Hypothalamus (tissue), 51 donors: ENCODE measurements at places on chromosomes 1 and 21.

- no peak for DNase-seq
Observed at GRCh38 chr21:35943752-35944151, 116.6 kb downstream of the SETD4 start.

- DNase-seq = no peak
Observed at GRCh38 chr1:217498209-217498608, 132.7 kb downstream of the GPATCH2 start.

DNA sequence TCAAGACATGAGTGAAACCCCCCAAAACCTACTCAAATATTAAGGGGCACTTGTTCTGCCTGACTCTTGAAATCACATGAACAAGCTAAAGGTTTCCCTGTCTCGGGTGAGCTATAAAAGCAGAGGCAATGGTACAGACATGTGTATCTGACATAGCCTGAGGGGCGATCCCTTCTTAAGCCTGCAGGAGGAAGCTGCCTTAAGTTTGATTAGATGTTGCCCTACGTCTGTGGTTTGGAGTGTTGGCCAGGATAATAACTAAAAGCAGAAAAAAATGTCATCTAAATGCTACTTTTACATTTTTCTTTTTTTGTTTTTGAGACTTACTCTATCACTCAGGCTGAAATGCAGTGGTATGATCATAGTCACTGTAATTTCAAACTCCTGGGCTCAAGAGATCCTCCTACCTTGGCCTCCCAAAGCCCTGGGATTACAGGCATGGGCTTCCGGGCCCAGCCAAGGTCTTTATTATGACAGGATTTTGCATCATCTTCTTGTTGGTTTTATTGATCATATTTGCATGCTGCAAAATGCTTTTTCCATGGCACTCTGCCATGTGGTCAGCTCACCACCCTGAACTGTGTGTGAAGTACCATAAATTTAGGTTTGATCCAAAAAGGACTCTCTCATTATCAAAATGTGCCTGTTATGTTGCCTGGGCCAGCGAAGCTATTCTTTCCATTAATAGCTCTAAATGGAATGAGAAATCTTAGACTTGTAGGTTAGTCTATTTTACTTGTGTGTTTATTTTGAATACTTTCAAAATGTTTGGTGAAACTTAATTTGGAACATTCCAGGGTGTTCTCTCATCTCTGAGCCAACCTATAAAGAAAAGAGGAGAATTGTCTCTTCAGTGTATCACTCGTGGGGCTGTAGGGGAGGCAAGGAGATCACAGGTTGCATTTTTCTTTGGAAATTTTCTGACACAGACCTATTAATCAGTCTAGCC is 15.0 kb upstream of the HMGN1 start:
- DNase-seq = no peak

DNA sequence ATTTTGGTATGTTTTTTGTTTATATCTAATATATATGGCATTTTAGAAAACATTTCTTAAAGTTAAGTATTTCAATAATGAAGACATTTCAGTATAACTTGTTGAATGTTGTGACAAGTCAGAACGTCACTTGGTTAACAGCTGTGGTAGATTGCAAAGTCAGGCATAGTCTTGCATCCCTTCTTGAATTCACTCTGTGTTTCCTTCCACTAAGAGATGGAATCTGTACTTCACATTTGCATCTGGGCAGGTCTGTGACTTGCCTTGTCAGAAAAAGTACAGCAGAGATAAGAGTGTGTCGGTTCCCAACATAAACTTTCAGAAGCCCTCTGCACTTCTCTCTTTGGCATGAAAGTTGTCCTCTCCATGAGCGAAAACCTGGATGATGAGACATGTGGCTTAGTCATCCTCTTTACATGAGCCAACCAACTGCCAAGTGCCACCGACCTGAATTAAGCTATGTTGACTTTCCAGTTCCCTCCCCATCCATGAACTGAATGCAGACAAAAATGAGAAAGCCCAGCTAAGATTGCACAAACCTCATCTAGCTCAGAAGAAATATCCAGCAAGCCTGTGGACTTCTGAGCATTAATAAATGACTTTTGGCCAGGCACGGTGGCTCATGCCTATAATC is 1730.2 kb downstream of the MRPL39 start:
- no peak for DNase-seq

DNA sequence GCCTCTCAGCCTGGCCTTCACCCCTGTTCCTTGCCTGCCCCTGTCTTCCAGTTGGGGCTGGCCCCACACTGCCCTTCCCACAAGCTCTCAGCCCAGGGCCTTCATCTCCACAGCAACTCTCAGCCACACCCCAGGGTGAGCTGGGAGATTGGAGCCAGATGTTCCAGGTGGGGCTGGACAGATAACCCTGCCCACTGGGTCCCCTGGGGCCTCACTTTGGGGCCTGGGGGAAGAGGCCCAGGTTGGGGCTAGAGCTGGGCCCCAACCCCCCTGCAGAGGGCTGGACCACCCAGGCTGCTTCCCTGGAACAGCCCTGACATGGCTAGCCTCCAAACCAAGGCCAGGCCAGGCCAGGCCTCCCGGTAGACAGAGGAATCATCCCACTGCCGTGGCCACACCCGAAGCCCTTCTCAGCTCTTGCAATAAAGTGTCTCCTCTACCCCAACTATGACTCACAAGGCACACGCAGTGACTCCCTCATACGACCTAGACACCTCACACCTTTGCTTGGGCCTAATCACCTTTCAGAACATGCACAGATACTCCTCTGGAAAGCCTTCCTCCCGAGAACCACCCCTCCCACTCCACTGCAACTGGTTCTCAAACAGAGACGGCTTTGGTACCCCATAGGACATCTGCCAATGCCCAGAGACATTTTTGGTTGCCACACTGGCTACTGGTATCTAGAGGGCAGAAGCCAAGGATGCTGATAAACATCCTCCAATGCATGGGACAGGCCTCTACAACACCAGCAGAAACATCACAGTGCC is 22.2 kb downstream of the SLC2A1 start:
- no peak for DNase-seq

DNA sequence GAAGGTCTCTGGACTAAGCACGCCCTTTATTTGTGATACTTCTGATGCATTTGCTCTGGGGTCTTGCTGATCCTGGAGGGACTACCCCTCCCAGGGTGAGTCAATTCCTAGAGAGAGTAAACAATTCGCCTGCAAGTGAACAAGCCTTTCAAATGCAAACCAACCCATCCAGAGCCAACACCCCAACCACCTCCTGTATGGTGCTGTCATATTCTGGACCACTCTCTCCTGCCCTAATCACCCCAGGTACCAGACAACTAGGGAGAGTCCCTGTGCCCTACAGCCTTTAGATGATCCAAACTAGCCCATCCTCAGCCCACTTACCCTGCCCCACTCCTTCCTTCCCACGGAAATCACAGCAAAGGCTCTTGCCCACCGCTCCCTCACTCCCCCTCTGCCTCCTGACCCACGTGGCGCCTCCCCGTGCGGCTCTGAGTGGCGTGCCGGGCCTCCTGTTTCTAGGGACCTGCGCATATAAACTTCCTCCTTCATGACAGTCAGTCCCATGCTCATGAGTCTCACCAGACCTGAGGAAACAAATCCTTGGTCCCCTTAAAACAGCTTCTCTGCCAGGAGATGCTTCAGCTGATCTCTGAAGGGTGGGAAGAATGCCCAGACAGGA is 37.2 kb downstream of the ACTA1 start:
- no peak for DNase-seq

DNA sequence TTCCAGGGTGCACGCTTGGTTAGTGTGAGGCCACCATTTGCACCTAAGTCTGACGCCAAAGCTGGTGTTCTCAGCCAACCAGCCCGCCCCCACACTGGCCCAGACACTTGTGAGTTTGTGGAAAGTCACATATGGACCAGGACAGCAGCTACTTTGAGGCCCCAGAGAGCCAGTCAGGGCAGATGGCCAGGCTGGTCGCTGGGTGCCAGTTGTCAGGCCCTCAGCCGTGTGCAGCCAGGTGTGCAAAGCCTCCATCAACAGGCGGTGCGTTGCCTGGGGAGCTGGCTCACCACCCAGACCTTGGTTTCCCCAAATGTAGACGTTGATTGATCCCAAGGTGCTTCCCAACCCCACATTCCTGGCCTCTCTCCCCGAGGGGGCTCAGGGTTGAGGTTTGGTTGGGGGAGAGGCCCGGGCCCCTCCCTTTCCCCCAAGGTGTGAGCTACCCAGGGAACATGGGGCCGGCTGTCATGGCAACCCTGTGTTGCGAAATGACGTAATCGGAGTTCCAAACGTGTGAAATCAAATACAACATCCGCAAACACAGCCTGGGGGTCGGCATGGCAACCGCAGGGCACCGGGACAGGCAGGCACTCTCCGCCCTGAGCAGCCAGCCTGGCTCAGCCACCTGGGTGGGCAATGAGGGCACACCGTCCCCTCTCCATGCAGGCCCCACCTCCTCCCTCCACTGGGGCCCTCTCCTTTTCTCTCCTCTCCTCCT is 42.2 kb upstream of the WNT4 start:
- DNase-seq = no peak

GRCh38 chr1:205244384-205244783 is 16.6 kb downstream of the TMCC2 start:
- DNase-seq = no peak

DNA sequence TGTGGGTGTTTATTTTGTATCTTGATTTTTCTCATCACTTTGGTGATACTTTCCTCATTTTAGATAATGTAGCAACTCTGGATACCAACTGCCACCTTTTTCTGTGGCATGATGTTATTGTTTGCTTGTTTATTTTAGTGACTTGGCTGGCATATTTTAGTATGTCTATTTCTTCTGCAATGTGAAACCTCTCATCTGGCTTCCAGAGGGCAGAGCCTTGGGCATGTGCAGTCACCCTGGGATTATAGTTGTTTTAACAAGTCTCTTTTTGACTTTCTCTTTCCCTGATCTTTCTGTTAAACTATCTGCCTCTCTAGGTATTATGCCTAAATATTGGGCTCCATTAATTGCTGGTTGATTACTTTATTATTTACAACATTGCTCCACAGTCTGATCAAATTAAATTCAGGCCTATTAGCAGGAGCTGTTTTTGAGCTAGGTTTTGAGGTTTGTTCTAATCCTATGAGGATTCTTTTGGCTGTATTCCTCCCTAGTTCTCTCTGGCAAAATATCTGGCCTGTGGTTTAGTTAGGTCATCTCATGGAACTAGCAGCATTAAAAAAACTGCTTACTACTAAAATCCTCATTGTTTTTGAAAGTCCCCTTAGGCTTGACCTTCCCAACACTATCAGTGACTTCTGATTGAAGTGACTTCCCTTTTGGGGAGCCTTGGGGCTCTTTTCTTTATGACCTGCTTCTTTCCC is 86.4 kb upstream of the FAM78B start:
- no peak for DNase-seq

DNA sequence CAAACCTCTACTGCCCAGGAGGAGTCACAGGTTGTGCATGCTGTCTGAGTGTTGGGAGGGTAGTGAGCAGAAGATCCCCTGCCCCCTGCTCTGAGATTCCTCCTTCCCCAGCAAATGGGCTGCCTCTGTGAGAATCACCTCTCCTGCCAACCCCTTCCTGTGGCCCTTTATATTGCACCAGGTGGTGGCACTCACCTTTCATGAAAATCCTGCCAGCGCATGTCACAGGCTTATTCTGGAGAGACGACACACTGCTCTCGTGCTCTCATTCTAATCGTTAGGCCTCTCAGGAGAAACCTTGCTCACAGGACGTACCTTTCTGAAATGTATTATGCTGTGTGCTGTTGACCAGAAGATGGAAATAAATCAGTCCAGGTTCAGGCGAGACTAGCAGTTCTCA is 113.7 kb downstream of the RGL1 start:
- no peak for DNase-seq

DNA sequence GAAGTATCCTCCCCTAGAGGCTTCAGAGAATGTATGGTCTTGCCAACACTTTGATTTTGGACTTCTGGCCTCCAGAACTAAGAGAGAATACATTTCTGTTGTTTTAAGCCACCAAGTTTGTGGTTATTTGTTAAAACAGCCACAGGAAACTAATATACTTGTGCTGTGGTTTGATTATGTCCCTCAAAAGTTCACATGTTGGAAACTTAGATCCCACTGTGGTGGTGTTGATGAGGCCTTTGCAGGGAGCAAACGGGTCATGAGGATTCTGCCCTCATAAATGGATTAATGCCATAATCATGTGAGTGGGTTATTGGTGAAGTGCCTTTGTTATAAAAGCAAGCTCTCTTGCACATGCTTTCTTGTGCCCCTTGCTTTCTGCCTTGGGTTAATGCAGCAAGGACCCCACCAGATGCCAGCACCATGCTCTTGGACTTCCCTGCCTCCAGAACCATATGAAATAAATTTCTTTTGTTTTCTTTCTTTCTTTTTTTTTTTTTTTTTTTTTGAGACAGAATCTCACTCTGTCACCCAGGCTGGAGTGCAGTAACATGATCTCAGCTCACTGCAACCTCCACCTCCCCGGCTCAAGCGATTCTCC is 157.3 kb downstream of the CLIC6 start:
- DNase-seq = no peak

DNA sequence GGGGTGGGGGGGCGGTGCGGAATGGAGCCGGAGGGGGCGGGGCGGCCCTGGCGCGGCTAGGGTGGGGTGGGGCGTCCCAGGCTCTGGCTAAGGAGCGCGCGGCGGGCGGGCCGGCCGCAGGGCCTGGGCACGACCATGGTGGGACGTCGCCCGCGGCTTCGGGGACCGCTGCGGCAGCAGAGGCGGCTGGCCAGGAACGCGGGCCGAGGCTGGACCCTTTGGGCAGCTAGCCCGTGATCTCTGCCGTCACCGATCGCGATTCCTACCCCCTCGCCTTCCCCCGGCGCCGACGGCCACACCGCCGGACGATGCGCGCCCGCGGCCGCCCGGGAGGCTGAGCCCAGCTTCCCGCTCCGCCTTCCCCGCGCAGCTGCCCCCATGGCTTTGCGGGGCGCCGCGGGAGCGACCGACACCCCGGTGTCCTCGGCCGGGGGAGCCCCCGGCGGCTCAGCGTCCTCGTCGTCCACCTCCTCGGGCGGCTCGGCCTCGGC is at the start of gene MAP3K21:
Gene MAP3K21, plus strand, starts transcription at position 74 of the 491 bp plus-strand sequence. Its CDS starts 305 bp downstream, at position 379.
- DNase-seq = no peak

GRCh38 chr1:85550784-85551516 is 29.6 kb upstream of the CCN1 start:
- DNase-seq = no peak

DNA sequence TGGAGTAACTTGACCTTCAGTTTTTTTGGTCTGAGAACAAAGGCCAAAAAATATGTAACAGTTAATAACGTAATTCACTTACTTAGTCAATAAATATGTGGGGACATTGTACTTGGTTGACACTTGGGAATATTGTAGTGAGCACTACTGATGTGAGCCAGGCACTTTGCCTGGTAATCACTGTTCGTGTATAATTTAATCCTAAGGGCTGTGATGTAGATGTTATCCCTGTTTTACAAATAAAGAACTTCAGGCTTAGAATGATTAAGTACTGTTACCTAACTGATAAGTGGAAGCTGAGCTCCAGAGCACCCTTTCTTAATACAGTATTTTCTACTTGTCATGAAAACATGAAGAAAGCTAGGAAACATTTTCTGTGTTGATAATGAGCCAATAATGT is 28.0 kb downstream of the PTBP2 start:
- DNase-seq = no peak

DNA sequence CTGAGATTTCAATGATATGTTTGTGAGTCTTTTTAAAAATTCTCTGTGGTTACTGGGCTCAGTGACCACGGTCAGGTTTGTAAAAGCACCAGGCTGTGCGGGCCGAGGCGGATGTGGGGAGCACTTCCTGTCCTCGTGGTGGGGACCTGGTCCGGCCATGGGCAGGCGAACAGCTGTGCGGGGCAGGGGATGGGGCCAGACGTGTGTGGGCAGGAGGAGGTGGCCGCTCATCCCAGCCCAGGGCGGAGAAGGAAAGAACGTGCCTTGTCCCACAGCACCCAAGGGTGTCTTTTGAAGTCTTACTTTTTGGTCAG is 5.2 kb upstream of the OXCT2 start:
- DNase-seq = no peak
